CD8-positive, alpha-beta T cell (primary cell): ENCODE measurements at places on chromosomes 11 and 22.

DNA sequence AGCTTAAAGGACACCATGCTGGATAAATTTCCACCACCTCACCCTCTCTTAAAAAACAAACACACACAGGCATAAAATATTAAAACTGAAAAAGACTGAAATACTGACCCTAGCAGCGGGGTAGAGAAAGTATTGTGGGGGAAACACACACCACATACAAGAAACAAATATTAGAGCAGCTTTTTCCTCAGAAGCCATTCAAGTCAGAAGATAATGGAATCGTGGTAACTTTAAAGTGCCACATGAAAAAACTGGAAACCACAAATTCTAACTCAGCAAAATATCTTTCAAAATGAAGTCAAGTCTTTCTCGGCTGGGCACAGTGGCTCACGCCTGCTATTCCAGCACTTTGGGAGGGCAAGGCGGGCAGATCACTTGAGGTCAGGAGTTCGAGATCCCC, 223.2 kb downstream of the DYNC2H1 start:
- no peak for DNase-seq

DNA sequence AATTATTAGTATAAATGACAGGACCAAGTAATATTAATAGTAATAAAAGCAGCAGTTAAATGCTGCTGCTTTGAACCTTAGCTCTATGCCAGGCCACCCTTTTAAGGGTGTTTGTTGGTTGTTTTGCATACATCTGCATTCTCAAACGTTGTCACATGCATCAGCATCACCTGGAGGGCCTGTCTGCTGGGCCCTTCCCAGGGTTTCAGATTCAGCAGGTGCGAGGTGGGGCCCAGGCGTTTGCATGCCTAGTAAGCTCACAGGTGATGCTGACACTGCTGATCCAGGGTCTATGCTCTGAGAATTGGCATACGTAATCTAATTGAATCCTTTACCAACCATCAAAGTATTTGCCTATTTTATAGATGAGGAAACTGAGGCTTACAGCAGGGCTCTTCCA, 246.5 kb downstream of the CADM1 start:
- DNase-seq: no peak

DNA sequence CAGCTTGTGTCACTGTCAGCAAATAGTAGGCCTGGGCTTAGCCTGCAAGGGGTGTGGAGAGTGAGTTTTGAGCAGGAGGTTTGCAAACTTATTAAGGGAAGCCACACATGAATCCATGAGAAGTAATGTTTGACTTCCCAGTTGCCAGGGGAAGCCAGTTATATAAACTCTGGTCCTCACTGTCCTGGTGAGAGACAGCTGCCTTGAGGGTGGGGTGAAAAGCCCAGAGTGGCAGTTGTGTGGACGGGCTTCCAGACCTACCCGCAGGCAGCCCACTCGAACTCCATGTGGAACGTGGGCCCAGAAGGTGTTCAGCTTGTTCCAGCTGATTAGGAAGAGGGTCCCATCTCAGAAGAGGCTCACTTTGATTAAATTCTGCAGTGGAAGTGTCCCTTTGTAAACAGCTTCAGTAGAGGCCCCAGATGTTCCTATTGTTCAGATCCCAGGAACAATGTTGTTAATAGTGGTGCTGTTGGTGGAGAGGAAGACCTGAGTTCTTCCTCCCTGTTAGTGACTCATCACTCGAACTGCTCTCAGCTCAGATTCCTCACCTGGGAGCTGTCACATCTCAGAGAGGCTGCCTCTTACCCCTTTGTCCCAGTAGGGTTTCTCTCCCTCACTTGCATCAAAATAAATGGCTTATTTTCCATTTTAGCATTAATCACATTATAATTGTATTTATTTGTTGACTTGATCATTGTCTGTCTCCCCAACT, 63.4 kb downstream of the GRAMD1B start:
- no peak for DNase-seq

DNA sequence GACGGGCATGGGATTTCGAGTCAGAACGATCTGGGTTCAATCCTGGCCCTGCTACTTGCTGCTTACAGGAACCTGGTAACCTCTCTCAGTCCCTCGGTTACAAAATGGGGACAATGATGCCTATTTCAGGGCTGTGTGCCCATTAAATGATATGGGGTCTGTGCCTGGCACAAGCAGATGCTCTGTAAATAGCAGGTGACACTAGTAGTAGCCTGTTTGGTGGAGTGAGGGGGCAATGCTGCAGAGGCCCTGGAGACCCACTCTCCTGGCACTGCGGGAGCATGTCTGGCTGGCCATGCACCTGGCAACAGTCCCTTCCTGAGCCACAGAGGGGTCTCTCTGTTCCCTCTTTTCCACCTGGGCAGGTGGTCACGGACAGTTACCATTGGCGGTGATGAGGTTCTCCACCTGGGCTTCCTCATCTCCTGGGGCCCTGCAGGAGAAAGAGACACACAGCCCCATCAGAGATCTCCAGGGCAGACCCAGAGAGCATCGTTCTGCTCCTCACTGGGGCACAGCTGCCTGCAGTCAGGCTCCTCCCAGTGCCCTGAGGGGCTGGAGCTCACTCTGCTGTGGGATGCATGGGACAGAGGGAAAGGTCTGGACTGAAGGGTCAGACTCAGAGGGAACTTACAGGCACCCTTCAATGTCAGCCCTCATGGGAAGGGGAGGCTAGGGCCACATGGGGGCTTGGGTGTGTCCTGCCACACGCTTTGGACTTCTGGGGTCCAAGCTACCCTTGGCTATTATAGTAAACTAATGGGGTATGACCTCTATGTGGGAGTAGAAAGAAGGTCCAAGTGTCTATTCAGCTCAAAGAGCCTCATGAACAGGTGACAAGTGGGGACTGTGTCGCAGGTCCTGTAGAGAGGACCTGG, 15.6 kb upstream of the FXYD2 start:
- no peak for DNase-seq

DNA sequence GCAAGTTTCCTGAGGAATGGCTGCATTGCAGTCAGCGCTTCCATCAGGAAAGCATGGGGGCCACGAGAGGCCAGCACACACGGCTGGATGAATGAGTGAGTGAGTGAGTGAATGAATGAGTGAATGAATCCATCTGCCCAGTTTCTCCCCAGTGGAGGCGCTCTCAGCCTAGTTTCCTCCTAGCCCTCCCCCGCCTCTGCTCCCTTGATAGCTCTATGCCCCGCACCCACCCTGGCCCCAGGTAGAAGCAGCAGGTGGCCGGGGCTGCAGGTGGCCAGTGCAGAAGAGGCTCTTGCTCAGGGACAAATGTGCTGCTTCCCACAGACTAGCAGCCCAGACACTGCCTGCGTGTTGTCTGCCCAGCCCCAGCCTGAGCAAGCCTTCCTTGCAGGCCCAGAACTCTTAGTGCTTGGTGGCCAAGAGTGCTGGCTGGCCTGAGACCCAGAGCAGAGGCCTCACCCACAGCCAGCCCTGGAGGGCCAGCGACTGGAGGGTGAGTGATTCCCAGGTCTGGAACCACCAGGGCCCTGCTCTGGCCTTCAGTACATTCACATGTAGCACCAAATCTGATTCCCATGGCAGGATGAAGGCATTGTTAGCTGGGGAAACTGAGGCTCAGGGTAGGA, 31.1 kb upstream of the PDGFB start:
- DNase-seq: no peak

DNA sequence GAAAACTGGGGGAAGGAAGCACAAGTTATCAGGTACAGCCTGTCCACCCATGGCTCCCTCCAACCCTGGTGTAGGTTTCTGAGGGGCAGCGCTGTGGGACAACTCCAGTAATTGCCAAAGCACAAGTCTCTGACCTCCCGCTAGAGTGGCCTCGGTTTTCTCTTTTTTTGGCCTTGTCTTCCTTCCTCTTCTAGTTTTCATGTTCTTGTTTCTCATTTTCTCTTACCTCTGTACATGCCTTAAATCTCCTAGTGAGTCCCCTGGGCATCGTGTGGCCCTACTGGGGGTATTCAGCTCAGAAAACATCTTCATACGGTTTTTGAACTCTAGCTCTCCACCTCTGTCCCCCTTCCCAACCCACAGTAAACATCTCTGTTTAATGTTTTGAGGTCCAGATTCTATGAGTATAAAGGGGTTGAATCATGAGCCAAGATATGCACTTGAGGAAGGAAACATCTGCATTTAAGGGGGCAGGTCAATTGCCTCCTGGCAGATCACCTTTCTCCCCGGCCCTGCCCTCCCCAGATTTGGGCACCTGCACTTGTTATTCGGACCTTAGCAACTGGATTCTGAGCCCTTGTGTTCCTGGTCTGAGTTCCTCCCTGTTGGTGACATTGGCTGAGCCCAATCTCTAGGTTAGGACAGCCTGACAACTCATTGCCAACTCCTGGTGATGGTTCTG, 8.4 kb upstream of the LMO2 start:
- DNase-seq: no peak

DNA sequence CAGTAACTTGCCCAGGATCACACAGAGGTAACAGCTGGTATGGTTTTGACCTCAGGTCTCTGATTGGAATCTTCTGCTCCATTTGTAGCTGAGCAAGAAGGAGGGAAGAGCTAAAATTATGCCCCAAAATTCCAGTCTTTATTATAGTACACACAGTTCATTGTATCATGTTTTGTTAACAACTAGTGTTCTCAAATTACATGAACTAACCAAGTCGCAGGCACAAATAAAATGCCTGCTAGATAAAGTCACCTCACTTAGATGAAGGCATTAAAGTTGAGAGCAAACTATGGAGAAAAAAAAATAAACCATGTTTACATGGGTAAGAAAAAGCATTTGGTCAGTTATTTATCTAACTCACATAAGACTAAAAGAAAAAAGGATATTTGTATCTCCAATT, 58.8 kb downstream of the PDGFD start:
- no peak for DNase-seq

- no peak for DNase-seq
Measured at GRCh38 chr11:128098781-128099180, 488.6 kb downstream of the ETS1 start.

DNA sequence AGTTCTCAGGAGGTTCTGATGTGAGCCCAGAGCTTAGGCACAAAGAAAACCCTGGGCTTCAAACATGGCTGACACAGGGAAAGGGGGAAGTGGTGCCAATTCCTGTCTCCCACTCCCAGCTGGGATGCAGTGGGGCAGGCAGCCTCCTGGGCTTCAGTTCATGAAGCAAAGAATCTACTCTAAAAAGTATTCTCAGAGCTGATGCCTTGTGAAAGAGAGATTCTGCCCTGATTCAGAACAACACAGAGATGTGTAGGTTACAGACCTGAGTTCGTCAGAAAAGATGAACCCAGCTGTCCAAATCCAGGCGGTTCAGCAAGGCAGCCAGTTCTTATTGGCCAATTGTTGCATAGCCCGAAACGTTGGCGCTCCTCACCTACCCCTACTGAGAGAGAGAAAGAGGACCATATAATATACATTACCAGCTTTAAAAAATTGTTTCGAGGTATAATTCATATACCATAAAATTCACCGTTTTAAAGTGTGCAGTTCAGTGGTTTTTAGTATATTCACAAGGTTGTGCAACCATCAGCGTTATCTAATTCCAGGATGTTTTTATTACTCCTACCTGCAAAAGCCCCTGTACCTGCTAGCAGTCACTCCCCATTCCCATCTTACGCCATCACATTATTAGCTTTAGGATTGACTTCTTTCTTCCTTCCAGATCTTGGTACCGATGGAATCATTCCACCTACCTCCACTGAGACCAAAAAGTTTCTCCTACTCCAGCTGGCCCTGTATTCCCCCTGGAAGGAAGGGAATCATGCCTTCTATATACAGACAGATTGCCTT, 7.2 kb upstream of the TLCD5 start:
- no peak for DNase-seq

DNA sequence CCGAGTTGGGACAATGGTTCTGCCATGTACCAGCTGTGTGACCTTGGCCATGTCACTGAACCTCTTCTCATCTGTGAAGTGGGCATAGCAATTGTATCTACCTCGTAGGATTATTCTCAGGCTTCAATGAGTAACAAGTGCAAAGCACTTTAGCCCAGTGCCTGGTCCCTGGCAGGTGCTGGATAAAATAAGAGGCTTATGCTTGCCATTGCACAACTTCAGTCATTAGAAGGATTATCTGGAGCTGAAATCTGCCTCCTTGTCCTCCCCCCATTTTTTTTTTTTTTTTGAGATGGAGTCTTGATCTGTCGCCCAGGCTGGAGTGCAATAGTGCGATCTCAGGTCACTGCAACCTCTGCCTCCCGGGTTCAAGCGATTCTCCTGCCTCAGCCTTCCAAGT, 7.2 kb downstream of the SMTNL1 start:
- no peak for DNase-seq

- DNase-seq: no peak
Measured at GRCh38 chr11:46422588-46422987, 31.0 kb upstream of the CHRM4 start.
